ENCODE measurements at places on chromosomes 2 and 18.

DNA sequence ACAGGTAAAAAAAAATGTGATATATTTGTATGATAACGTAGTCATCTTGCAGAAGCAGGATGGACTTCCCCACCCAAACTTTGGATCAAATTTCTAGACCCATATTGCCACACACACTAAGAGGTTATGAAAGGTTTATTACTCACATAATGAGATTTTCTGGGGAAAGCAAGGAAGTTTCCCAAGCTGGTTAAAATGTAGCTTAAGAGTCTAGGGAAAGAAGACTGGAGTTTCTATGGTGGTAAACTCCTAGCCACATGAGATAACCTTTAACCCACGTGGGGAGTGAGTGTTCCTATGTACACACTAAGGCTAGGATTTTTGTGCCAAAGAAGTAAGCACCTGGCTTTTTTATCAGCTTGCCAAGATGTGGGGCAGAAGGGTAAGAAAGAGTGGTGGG lies 335.7 kb upstream of the UBE2E3 start:
- H3K36me3 ChIP-seq = no peaks in the 10 kb centered on the region
- DNase-seq = no peak
- H3K4me3 ChIP-seq = no peak overlapping the region
- no peak overlapping the region for H3K27ac ChIP-seq
- no peaks in the 10 kb centered on the region for H3K27me3 ChIP-seq
- H3K4me1 ChIP-seq = no peaks in the 10 kb centered on the region

GRCh38 chr2:99864561-99865553 lies 277.5 kb downstream of the AFF3 start:
- H3K4me3 ChIP-seq = no peak overlapping the region
- no peaks in the 10 kb centered on the region for H3K27me3 ChIP-seq
- DNase-seq = no peak
- H3K27ac ChIP-seq = no peak overlapping the region

GRCh38 chr2:56230156-56230555 lies 46.4 kb downstream of the CCDC85A start:
- H3K4me1 ChIP-seq = no peaks in the 10 kb centered on the region
- DNase-seq = no peak
- H3K4me3 ChIP-seq = no peak overlapping the region
- no peaks in the 10 kb centered on the region for H3K27me3 ChIP-seq
- H3K36me3 ChIP-seq = no peaks in the 10 kb centered on the region

GRCh38 chr2:202030691-202031090 lies 3.0 kb upstream of the FZD7 start:
- H3K27me3 ChIP-seq = no peaks in the 10 kb centered on the region
- H3K4me1 ChIP-seq = peaks cover 4% of the 10 kb centered on the region
- no peak overlapping the region for H3K27ac ChIP-seq
- no peak overlapping the region for H3K4me3 ChIP-seq
- peaks cover 8% of the 10 kb centered on the region for H3K36me3 ChIP-seq

DNA sequence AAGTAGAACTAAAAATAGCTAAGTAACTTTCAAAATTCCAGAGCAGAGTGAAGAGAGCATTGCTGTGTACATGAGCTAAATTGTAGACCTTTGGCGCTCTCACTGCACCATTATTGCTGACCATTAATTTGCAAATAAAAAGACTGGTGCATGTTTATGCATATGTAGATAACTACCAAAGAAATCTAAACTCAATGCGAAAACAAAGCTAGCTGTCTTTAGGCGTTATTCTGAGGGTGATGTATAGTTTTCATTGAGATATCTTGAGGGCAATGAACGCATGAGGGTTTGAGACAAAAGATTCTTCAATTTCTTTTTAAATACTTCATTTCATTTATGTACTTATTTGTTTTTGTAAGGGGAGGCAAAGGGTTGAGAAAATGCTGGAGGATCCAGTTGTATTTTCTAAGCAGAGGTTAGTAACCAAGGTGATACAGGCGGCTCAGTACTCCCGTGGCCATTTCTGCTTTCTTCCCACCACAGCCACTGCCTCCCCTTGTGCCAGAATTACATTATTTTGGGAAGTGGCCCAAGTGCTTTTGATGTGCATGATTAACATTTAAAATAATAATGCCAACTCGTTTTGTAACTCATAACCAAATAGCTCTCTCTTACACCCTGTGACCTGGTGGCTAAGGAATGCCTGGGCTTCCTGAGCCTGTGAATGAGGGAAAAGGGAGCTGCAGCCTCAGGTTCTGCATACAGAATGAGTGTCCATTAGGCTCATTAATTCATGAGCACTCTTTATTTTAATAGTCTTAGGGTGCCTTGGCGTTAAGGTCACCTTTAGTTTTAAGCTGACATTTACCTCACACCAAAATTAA lies 797.8 kb upstream of the GYPC start:
- no peak for DNase-seq
- H3K27ac ChIP-seq = no peak overlapping the region
- H3K4me1 ChIP-seq = peaks cover 12% of the 10 kb centered on the region
- no peaks in the 10 kb centered on the region for H3K36me3 ChIP-seq
- no peak overlapping the region for H3K4me3 ChIP-seq
- no peaks in the 10 kb centered on the region for H3K27me3 ChIP-seq

- no peak for DNase-seq
- no peak overlapping the region for H3K27ac ChIP-seq
- H3K4me1 ChIP-seq = peaks cover under 1% of the 10 kb centered on the region
Measured at GRCh38 chr18:56202678-56203077, 435.7 kb downstream of the TXNL1 start.

- DNase-seq = no peak
- H3K36me3 ChIP-seq = no peaks in the 10 kb centered on the region
- no peaks in the 10 kb centered on the region for H3K4me1 ChIP-seq
- H3K27me3 ChIP-seq = no peaks in the 10 kb centered on the region
- no peak overlapping the region for H3K27ac ChIP-seq
- no peak overlapping the region for H3K4me3 ChIP-seq
Measured at GRCh38 chr18:25834061-25834460, 256.4 kb downstream of the SS18 start.

- peaks cover 36% of the 10 kb centered on the region for H3K27me3 ChIP-seq
- peak overlapping the region; percentile 77 for H3K4me3 ChIP-seq
- no peaks in the 10 kb centered on the region for H3K36me3 ChIP-seq
- H3K4me1 ChIP-seq = peaks cover 9% of the 10 kb centered on the region
- no peak overlapping the region for H3K27ac ChIP-seq
Measured at GRCh38 chr18:75211953-75212750, 1.6 kb downstream of the TSHZ1 start.

- peaks cover 5% of the 10 kb centered on the region for H3K4me1 ChIP-seq
- H3K4me3 ChIP-seq = no peak overlapping the region
- no peak overlapping the region for H3K27ac ChIP-seq
- no peaks in the 10 kb centered on the region for H3K36me3 ChIP-seq
Measured at GRCh38 chr18:13269013-13269280, 50.4 kb downstream of the LDLRAD4 start.

DNA sequence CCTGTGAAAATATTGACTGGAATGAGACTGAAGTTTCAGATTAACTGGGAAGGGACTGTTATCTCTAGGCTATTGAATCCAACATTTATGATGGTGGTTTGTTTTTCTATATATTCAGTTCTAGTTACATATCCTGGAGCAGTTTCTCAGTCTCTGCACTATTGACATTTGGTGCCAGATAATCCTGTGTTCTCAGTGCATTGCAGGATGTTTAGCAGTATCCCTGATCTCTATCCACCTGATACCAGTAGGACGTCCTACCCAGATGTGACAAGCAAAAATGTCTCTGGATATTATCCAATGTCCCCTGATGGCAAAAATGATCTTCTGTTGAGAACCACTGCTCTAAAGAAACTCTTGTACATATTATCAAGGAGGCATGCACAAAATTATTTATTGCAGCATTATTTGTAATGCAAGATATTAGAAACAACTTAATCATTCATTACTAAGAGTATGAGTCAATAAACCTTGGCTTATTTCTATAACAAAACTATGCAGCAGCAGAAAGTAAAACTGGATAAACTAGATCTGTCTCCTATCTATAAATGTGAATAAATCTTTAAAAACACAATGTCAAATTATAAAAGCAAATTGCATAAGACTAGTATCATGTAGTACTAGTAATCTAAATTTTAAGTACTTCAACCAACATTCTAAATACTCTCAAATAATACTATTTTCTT lies 369.3 kb upstream of the RND3 start:
- DNase-seq = no peak
- H3K4me1 ChIP-seq = peaks cover 3% of the 10 kb centered on the region
- H3K4me3 ChIP-seq = no peak overlapping the region
- H3K36me3 ChIP-seq = no peaks in the 10 kb centered on the region

DNA sequence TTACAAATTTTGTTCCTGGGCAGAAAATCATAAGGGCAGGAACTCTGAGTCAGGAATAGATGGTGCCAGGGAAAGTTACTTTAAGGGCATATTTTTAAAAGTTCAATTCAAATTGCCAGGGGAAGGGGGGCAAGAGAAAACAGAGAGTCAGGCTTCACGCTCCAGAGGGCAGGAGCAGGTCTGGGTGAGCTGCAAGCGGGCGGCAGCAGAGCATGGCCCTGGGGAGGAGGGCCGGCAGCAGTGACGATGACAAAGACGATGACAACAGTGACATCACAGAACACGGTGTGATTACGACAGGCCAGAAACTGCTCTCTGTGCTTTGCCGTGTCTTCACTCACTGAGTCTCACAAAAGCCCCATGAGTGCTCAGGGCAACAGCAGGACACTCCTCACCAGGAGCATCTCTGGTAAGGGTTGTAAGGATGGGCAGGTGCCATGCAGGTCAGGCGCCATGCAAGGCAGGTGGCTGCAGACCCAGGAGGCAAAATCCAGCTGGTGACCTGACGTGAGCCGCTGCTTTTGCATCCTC lies 23.3 kb downstream of the CHST10 start:
- no peak for DNase-seq
- no peaks in the 10 kb centered on the region for H3K4me1 ChIP-seq
- H3K36me3 ChIP-seq = peaks cover 29% of the 10 kb centered on the region
- H3K27me3 ChIP-seq = no peaks in the 10 kb centered on the region
- no peak overlapping the region for H3K4me3 ChIP-seq

DNA sequence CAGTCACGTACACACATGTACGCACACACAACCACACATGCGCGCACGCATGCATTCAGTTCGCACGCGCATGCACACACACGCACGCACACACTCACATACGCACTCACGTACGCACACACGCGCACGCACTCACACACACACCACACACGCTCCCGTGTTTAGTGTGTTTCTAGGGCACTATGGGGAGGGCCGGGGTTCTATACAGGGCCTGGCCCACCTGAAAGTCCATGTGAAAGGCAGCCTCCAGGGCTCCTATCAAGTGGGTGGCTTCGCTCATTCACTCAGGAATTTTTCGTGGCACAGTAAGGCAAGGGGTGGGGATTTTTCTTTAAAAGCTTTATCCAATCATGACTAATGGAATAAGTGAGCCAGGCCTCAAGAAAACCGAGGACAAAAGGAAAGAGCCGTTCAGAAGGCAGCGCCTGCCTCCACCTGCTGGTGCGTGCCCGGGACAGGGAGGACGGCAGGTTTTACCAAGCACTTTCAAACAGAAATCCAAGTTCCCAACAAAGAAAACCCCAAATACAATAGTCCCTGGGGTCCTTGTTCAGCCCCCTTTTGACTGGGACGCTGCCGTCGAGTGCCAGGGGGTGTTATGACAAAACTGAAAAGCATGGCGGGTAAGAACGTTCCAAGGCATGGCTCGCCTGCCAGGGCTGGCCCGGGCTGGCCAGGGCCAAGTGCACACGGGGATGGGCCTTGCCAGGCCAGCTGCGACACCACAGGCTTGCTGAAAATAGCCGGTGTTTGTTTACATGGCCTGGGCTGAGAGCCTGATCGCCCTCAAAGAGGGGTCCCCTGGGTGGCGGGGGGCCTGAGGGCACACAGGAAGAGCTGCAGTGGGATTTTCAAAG lies 110.0 kb downstream of the HDAC4 start:
- H3K4me1 ChIP-seq = peaks cover 75% of the 10 kb centered on the region
- H3K27ac ChIP-seq = peak overlapping the region; percentile 73
- DNase-seq = peak; percentile 40
- H3K27me3 ChIP-seq = no peaks in the 10 kb centered on the region
- H3K4me3 ChIP-seq = peak overlapping the region; percentile 3
- no peaks in the 10 kb centered on the region for H3K36me3 ChIP-seq

- H3K4me1 ChIP-seq = no peaks in the 10 kb centered on the region
- H3K27me3 ChIP-seq = no peaks in the 10 kb centered on the region
- DNase-seq = no peak
Measured at GRCh38 chr2:6855860-6856547, 9.7 kb downstream of the CMPK2 start.

DNA sequence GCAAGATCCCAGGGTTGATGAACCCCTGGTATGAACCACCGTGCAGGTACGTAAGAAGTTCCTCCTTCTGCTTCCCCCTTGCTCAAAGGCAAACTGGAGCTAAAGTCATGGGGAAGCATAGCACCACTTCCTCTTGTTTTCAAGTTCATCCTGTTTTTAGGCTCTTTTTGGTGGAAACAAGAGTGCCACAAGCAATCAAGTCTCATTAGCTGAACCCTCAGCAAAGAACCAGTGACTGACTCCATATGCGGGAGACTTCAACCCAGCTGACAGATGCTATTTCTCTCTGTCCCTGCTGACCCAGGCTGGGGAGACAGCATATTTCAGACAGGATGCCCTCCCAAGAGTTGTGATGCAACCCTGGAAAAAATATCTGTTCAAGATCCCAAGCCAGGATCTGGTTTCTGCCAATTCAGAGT lies 47.7 kb downstream of the BCL2 start:
- DNase-seq = no peak
- H3K4me1 ChIP-seq = peaks cover 6% of the 10 kb centered on the region
- H3K27ac ChIP-seq = no peak overlapping the region
- no peaks in the 10 kb centered on the region for H3K36me3 ChIP-seq
- no peaks in the 10 kb centered on the region for H3K27me3 ChIP-seq

GRCh38 chr18:39329496-39330275 lies 1764.1 kb upstream of the CELF4 start:
- no peaks in the 10 kb centered on the region for H3K27me3 ChIP-seq
- no peaks in the 10 kb centered on the region for H3K4me1 ChIP-seq
- no peak overlapping the region for H3K4me3 ChIP-seq
- H3K27ac ChIP-seq = no peak overlapping the region
- DNase-seq = no peak

DNA sequence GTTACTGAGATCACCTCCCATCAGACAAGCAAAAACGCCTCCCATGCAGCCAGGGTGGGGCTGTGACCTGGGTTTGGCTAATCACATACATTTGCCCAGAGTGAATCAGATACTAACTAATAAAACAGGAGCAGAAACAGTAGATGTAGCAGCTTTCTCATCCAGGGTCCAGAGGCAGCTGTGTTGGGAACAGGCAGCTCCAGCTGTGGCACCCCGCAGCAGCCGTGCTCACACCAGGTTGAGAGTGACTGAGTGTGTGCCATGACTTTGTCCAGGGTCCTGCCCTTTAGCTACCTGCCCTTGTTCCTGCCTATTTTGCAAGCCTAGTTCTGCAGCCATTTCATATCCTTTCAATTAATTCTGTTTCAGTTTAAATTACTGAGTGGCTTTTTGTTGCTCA lies 20.5 kb downstream of the DDX18 start:
- no peak overlapping the region for H3K27ac ChIP-seq
- no peak overlapping the region for H3K4me3 ChIP-seq
- H3K4me1 ChIP-seq = no peaks in the 10 kb centered on the region
- H3K36me3 ChIP-seq = peaks cover 42% of the 10 kb centered on the region

GRCh38 chr2:176101842-176102241 lies 2.2 kb downstream of the HOXD12 start:
- no peak overlapping the region for H3K27ac ChIP-seq
- no peaks in the 10 kb centered on the region for H3K36me3 ChIP-seq
- H3K27me3 ChIP-seq = peaks cover 100% of the 10 kb centered on the region

Measured in neuronal stem cell (in vitro differentiated cells).